H1 (cell line): ENCODE measurements at places on chromosomes 16 and 17. TPM values are rescaled to one million over a fixed set of nuclear protein-coding genes. Genes with fewer than 3 reads are reported as not detected.

DNA sequence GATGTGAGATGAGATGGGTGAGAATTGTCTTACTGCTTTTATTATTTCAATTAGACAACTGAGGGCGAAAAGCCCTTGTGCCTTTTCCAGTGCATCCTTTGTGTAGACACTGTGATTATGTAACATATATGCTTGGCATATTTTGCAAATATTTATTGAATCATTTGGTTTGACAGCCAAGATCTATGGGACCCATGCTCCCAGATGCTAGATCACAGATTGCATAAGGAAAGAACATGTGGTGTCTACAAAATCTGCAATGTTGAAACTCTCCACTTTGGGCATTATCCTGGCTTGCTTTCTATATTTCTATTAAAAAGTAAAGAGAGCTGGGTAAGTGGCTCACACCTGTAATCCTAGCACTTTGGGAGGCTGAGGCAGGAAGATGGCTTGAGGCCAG lies 4.8 kb upstream of the COG1 start:
- no peak for DNase-seq
- H3K27ac ChIP-seq, result no peak overlapping the region
- H3K27me3 ChIP-seq, result no peaks in the 10 kb centered on the region

The ZG16 gene
- not detected in 2 replicates for total RNA-seq

The CMTM2 gene
- not detected in 2 replicates for total RNA-seq

DNA sequence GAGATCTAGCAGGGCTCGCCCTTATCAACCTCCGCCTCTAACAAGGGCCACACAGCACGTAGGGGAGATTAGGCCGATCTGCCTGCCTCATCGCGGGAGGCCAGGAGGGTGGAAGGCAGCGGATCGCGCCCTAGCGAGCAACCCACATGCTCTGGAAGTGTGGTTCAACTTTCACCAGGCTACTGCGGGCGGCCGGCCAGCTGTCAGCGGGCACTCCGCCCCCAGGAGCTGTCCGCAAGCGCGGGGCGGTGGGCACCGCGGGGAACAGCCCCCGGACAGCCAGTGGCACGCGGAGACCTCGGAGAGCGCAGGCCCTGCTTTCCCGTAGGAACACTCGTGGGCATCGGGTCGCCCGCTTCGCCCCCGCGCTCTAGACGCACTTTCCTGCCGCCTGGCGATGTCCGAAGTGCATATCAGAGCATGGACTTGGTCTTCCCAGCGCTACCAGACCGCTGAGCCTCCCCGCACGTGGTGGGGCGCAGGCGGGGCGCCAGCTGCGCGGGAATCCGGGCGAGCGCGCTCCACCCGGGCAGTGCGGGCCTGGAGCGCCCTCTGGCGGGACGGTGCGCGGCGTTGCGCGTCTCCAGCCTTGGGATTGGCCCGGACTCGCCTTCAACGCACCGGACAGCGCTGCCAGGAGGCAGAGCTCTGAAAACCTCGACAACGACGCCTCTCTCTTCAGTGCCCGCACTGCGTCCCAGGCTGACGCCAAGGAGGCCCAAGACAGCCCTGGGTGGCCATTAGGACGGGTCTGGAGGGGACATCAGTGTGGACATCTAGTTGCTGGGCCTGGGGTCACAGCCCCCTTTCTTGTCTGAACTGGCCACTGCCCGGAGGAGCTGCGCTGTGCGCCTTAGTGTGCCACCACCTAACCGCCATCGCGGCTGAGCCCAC lies 3.6 kb upstream of the ZNHIT3 start:
- H3K36me3 ChIP-seq, result no peaks in the 10 kb centered on the region
- peaks cover 7% of the 10 kb centered on the region; the same call in 1 of the 2 replicates for H3K4me1 ChIP-seq
- H3K4me3 ChIP-seq, result no peak overlapping the region
- DNase-seq, result peak; percentile 65
- H3K27me3 ChIP-seq, result peaks cover 23% of the 10 kb centered on the region
- H3K27ac ChIP-seq, result no peak overlapping the region

GRCh38 chr17:62868723-62869122 lies 60.6 kb upstream of the MARCHF10 start:
- no peaks in the 10 kb centered on the region; the same call in 1 of the 2 replicates for H3K4me1 ChIP-seq
- H3K4me3 ChIP-seq, result no peak overlapping the region
- DNase-seq, result no peak
- H3K27me3 ChIP-seq, result no peaks in the 10 kb centered on the region
- no peak overlapping the region for H3K27ac ChIP-seq

DNA sequence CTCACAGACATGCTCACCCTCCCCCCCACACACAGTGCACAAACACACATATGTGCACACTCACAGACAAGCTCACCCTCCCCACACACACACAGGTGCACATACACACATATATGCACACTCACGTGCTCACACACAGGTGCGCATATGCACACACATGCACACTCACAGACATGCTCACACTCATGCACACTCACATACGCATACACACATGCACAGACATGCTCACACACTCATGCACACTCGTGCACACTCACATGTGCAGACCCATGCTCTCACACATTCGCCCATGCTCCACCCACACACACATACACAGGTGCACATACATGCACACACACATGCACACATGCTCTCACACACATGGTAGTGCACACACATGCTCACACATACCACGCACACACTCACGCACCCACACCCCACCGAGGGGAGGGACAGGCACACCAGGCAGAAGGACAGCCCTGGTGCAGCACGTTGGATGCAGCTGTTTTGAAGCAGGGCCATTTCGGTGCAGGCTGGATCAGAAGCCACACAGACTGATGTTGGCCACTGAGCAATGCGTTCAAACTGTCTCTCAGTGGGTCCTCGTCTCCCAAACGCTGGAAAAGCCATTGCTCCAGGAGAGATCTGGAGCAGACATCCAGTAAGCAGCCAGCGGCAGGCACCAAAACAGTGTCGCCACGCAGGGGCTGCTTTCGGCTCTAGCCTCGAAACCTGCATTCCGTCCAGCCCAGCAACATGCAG lies 86.2 kb upstream of the ZNF469 start:
- no peaks in the 10 kb centered on the region for H3K4me1 ChIP-seq
- H3K27me3 ChIP-seq, result no peaks in the 10 kb centered on the region
- no peak for DNase-seq
- H3K27ac ChIP-seq, result no peak overlapping the region

DNA sequence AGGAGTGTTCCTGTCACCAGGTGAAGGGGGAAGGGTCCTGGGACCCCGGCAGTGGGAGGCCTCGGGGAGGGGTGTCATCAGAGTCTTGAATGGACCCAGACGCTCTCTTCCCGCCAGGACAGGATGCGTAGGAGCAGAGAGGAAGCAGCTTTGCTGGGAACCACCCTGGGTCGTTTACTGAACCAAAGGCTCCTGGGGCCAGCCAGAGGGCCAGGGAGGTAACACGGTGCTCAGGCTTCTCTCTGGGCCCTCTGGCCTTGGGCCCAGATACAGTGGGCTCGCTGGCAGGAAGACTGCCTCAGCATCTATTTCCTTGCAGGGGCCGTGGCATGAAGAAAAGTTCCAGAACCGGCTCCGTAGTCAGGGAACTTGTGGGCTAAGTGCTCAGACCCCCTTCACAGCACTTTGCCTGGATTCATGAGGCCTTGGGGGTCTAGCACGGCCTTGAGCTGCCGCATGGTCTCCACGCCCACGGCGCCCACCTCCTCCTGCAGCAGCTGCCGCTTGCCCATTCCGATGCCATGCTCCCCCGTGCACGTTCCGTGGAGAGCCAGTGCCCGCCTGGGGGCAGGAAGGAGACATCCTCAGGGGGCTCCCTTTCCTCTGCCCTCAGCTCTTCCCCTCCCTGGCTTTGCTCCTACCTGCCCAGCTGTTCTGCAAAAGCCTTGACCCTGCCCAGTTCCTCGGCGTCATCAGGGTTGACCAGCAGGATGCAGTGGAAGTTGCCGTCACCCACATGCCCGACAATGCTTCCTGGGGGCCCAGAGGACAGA lies 4.4 kb downstream of the LDHD start:
- H3K4me3 ChIP-seq, result no peak overlapping the region
- no peaks in the 10 kb centered on the region for H3K27me3 ChIP-seq
- no peak overlapping the region for H3K27ac ChIP-seq
- no peaks in the 10 kb centered on the region for H3K36me3 ChIP-seq

DNA sequence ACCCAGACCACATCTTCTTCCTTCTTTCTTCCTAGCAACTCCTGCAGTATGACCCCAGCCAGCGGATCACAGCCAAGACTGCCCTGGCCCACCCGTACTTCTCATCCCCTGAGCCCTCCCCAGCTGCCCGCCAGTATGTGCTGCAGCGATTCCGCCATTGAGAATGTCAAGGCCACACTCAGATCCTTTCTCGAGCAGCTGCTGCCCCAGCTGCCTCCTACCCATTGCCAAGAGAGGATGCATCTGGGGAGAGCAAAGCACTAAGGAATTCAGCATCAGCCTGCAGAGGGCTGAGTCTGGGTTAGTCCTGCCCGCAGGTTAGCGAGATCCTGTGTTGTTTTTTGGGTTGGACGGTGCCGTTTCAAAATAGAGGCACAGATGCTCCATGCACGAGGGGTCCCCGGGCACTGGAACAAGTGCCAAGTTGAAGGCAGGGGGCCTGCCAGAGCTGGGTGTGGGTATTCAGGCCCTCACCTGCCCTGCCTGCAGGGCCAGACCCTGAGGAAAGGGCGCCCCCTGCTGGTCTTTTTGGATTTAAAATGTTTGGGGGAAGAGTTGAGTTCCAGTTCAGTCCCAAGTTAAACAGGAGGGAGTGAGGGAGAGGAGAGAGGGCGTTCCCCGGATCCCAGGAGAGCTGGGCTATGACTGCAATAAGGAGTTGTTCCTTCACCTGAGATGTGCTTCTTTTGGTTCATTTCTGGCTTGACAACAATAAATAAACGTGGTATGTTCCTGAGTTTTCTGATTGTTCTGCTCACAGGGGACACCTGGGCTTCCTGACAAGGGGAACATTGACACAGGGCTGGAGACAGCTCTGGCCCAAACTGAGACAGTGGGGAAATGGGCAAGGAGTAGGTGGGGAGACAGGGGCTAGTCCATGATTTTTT lies 4.9 kb downstream of the CDK3 start:
- H3K4me1 ChIP-seq, result no peaks in the 10 kb centered on the region
- H3K27me3 ChIP-seq, result no peaks in the 10 kb centered on the region
- H3K27ac ChIP-seq, result no peak overlapping the region
- no peak for DNase-seq

The PRR29 gene
- total RNA-seq, result 0.61 and 0.67 TPM in 2 replicates

DNA sequence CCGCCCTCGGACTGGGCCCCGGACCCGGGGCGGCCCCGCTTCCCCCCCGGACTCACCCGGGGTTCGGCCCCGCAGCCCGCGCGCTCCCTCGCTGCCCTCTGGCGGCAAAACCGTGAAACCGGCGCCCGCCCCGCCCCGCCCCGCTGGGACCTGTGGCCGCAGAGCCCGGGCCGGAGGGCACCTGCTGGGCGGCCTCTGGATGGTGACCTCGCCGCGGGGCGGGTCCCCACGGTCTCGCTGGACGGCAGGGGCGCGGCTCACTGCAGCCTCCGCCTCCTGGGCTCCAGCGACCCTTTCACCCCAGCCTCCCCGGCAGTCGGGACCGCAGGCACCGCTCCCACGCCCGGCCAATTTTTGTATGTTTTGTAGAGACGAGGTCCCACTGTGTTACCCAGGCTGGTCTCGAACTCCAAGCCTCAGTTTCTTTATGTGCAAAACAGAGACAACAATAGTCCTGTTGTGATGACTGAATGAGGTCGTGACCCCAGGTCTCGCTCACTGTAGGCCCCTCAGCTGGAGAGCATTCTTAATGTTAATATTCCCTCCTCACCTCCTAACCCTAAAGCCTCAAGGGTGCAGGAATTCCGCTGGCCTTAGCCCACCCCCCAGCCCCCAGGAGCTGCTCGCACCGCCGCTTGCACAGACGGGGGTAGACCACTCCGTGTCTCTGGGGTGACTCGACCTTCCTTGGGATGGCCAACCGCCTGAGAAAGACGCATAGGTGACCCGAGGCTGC lies 33.7 kb upstream of the RPH3AL start:
- H3K27me3 ChIP-seq, result peaks cover 24% of the 10 kb centered on the region
- DNase-seq, result no peak
- peaks cover 5% of the 10 kb centered on the region for H3K4me1 ChIP-seq
- no peak overlapping the region for H3K27ac ChIP-seq
- peak overlapping the region; percentile 23 for H3K4me3 ChIP-seq
- no peaks in the 10 kb centered on the region for H3K36me3 ChIP-seq

DNA sequence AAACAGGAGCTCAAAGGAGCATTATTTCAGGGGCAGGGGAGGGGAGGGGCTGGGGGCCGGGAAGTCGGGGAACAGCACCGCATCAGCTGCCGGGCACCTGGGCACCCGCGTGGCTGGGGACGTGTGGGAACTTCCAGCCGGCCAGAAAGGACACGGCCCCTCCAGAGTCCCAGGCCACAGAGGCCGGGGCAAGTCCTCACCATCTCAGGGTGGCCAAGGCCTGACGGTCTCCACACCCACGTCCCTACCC lies 1.1 kb downstream of the PGAP6 start:
- no peak for DNase-seq
- H3K36me3 ChIP-seq, result peaks cover 5% of the 10 kb centered on the region
- peak overlapping the region; percentile 37; the same call in 1 of the 2 replicates for H3K27ac ChIP-seq
- H3K4me1 ChIP-seq, result peaks cover 8% of the 10 kb centered on the region
- H3K4me3 ChIP-seq, result peak overlapping the region; percentile 89
- H3K27me3 ChIP-seq, result no peaks in the 10 kb centered on the region

- DNase-seq, result peak; percentile 47
- peaks cover 28% of the 10 kb centered on the region for H3K4me1 ChIP-seq
- H3K36me3 ChIP-seq, result no peaks in the 10 kb centered on the region
- no peak overlapping the region for H3K27ac ChIP-seq
- H3K4me3 ChIP-seq, result peak overlapping the region; percentile 27; the same call in 1 of the 2 replicates
- peaks cover 57% of the 10 kb centered on the region for H3K27me3 ChIP-seq
Observed at GRCh38 chr16:67173323-67173722, 3.0 kb downstream of the NOL3 start.

The BRD7 gene
- total RNA-seq, result 119 and 120 TPM in 2 replicates
